T-helper 17 cell (primary cell): ENCODE measurements at places on chromosomes 6 and 20.

DNA sequence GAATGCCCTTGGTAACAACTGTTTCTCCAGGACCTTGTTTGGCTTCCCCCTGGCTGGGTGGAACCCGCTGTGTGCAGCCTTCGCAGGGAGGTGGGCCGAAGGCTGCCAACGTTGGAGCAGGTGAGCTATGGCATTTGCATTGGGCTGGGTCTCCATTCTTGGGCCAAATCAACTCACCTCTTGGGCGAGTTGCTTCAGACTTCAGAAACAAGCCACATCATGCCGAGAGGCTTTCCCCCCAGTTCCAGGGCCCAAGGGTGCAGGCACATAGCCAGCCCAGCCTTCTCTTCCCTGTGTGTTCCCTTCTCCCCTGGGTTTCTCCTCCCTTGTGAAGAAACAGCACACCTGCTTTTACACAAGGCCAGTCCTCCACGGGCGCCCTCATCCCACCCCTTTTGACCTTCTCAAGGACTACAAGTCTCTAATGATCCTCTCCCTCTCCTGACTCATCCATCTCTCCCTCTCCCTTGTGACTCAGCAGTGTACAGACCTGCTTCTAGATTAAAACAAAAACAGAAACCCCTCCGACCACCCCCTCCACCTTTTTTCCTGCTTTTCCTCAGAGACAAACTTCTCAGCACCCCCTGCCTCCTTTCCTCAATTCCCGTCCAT lies 41.6 kb downstream of the FAM209B start:
- no peak for DNase-seq
- H3K27ac ChIP-seq, result no peak overlapping the region
- peak overlapping the region; percentile 59 for H3K4me3 ChIP-seq
- H3K27me3 ChIP-seq, result peaks cover 43% of the 10 kb centered on the region

DNA sequence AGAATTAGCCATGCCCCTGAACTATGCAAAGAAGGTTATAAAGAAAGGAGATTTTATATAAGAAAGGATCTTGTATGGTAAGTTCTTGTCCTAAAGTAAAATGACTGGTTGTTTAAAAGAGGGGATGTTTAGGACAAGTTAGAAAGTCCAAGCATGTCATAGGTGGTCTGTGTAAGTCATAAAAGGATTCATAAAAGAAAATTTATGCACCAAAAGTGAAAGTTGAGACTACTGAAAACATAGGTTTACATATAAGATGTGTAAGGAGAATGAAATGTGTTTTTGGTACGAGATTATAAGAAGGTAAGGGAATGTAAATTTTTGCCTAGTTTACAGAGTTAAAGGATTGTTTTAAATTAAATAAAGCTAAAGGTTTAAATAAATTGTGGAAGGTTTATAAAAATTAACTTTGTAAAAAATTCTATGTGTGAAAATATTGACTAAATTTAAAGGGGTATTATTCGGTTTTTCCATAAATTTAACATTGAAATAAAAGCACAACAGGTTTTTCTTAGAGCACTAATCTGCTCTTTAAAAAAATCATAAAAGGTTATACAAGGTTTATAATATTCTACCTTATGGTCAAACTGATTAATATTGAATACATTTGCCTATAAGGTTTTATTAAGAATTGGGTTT lies 93.6 kb upstream of the UST start:
- H3K4me1 ChIP-seq, result no peaks in the 10 kb centered on the region
- no peak overlapping the region for H3K4me3 ChIP-seq
- no peaks in the 10 kb centered on the region for H3K36me3 ChIP-seq

- no peaks in the 10 kb centered on the region for H3K4me1 ChIP-seq
- DNase-seq, result no peak
- H3K36me3 ChIP-seq, result peaks cover 7% of the 10 kb centered on the region
- no peaks in the 10 kb centered on the region for H3K27me3 ChIP-seq
Observed at GRCh38 chr20:31780839-31781238, 38.3 kb upstream of the MYLK2 start.

DNA sequence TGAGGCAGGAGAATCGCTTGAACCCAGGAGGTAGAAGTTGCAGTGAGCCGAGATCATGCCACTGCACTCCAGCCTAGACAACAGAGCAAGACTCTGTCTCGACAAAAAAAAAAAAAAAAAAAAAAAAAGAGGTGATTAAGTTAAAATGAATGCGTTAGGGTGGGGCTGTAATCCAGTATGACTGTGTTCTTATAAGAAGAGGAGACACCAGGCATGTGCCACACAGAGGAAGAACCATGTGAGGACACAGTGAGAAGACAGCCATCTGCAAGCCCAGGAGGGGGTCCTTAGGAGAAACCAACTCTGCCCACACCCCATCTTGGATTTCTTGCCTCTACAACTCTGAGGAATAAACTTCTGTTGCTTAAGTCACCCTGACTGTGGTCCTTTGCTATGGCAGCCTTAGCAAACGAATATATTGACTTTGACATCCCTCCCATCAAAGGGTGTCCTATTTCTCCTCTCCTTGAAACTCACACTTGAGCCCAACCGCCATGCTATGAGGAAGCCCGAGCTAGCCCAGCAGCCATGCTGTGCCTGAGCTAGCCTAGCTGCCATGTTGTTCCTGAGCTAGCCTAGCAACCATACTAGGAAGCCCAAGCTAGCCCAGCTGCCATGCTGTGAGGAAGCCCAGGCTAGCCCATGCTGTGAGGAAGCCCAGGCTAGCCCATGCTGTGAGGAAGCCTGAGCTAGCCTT lies 15.8 kb upstream of the PPP1R16B start:
- no peak overlapping the region for H3K4me3 ChIP-seq
- H3K36me3 ChIP-seq, result peaks cover 2% of the 10 kb centered on the region
- H3K27ac ChIP-seq, result no peak overlapping the region
- no peaks in the 10 kb centered on the region for H3K27me3 ChIP-seq

DNA sequence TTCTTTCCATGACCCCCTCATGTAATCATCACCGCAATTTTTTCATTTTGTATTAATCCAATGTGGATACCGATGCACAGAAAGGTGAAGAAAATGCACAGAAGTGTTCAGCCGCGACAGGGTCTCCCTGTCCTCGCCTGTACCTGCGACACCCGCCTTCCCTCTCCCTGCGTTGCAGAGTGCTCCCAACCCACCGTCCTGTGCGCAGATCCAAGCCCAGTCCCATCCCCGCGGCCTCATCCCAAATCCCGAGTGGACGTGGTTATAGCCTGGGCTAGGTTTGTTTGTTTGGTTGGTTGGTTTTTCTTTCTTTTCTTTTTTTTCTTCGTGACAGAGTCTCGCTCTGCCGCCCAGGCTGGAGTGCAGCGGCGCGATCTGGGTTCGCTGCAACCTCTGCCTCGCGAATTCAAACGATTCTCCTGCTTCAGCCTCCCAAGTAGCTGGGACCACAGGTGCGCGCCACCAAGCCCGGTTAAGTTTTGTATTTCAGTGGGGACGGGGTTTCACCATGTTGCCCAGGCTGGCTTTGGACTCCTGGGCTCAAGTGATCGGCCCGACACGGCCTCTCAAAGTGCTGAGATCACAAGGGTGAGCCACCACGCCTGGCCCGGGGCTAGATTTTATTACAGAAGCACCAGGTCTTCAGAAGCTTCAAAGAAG lies 536 bp upstream of the RAET1G start:
- H3K4me1 ChIP-seq, result peaks cover 31% of the 10 kb centered on the region
- H3K36me3 ChIP-seq, result peaks cover 4% of the 10 kb centered on the region
- H3K27me3 ChIP-seq, result peaks cover 90% of the 10 kb centered on the region
- peak overlapping the region; percentile 90 for H3K4me3 ChIP-seq

DNA sequence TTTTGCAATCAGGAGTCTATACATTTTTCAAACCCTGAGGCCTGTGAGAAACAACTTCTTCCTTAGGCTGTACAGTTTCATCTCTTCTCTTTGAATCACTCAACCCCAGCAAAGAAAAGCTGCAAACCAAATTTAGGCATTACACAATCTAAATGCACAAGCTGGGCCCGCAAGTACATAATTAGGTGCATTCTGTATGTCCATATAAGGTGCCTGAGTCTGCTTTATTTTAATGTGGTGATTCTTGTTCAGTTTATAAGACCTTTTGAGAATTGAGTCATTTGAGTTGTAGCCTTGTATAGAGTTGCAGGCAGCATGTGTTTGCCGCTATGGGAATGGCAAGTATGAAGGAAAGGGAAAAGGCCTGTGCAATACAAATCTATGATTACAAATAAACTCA lies 709.6 kb upstream of the MARCKS start:
- no peak overlapping the region for H3K4me3 ChIP-seq
- no peaks in the 10 kb centered on the region for H3K36me3 ChIP-seq
- no peaks in the 10 kb centered on the region for H3K4me1 ChIP-seq
- DNase-seq, result no peak

GRCh38 chr6:144922120-144922722 lies 637.1 kb downstream of the UTRN start:
- peaks cover 6% of the 10 kb centered on the region for H3K27me3 ChIP-seq
- H3K4me1 ChIP-seq, result peaks cover 3% of the 10 kb centered on the region
- no peak for DNase-seq
- H3K36me3 ChIP-seq, result no peaks in the 10 kb centered on the region
- no peak overlapping the region for H3K4me3 ChIP-seq
- no peak overlapping the region for H3K27ac ChIP-seq

DNA sequence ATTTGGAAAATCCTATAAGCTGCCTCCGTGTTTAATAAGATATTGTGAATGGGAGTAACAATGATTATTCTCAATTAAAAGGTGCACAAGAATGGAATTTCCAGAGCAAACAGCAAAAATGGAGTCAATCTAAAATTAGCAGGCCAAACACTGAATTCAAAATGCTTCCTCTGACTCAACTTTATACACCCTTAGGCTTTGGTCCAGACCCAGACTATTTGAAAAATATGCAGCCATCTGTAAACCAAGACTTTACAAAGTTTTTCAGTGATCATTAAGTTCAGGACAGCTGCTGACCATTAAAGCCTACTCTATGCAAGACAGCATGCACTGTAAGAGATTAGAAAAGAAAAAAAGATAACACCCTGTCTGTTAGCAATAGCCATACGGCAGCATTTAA lies 39.4 kb upstream of the CCN6 start:
- H3K36me3 ChIP-seq, result no peaks in the 10 kb centered on the region
- peaks cover 23% of the 10 kb centered on the region for H3K4me1 ChIP-seq
- DNase-seq, result no peak

DNA sequence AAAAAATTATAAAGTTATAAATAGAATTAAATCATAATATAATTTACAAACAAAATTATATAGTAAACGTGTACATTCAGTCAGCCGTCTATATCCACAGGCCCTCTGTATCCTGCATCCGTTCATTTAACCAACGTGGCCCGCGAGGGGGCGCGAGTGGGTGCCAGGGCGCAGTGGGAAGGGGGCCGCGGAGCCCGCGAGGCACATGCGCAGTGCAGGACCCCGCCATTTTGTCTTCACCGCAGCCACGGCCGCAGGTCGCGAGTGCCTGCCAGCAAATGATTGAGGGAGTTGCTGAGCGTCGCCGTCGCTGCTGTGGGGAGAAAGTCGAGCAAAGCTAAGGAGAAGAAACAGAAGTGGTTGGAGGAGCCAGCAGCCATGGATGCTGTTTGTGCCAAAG lies 53.4 kb upstream of the ECI2 start:
- H3K27ac ChIP-seq, result no peak overlapping the region
- peaks cover 39% of the 10 kb centered on the region for H3K27me3 ChIP-seq
- no peak overlapping the region for H3K4me3 ChIP-seq

GRCh38 chr6:135261872-135262725 lies 81.0 kb downstream of the MYB start:
- H3K4me3 ChIP-seq, result no peak overlapping the region
- H3K27ac ChIP-seq, result no peak overlapping the region
- peaks cover 4% of the 10 kb centered on the region for H3K36me3 ChIP-seq
- H3K27me3 ChIP-seq, result peaks cover 21% of the 10 kb centered on the region
- no peak for DNase-seq
- peaks cover 2% of the 10 kb centered on the region for H3K4me1 ChIP-seq

DNA sequence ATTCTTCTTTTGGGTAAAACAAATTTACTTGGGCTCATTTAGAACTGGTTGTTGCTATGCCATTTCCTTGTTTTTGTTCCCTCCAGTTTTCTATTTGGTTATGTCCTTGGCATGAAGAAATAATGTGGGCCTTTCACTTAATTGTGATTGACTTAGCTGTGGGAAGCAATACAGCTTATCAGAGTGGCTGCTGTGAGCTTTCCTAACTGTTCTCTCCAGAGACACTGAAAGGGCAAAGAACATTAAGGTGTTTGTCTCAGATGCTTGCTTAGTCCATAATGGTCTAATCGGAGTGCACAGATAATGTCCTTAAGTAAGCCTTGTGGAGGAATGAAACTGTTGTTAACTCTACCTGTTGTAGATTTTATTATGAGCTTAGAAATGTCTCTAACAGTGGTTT lies 56.6 kb downstream of the SH3BGRL2 start:
- peak overlapping the region; percentile 6 for H3K27ac ChIP-seq
- peaks cover 12% of the 10 kb centered on the region for H3K27me3 ChIP-seq
- no peak for DNase-seq

- no peaks in the 10 kb centered on the region for H3K27me3 ChIP-seq
- H3K36me3 ChIP-seq, result no peaks in the 10 kb centered on the region
- DNase-seq, result no peak
- peak overlapping the region; percentile 99 for H3K27ac ChIP-seq
- H3K4me1 ChIP-seq, result peaks cover 40% of the 10 kb centered on the region
Observed at GRCh38 chr6:159729598-159730331, 2.5 kb downstream of the WTAP start.
